LHCN-M2 (cell line): ENCODE measurements at places on chromosomes 3 and 15. TPM values are rescaled to one million over a fixed set of nuclear protein-coding genes. Genes with fewer than 3 reads are reported as not detected.
A peak's percentile ranks its signal among the peaks of the same experiment; 100 is the strongest.

Gene SI
- total RNA-seq: not detected in 2 replicates

DNA sequence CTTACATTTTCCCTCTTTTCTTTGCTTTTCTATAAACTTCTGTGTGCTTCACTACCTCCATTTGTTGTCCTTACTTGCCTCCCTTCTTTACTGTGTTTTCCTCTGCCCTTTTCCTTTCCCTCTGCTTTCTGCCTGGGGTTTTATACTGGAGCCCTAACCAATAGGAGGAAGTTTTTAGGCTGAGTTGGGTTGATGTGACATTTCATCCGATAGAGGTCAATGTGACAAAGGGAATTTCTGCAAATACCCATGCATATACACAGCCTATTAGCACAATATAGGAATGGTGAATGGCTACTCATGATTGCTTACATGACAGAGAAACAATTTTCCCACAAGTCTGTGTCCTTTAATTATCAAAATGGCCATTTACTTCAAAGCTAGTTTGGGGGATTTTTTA, 153.0 kb upstream of the ARPP21 start:
- no peak for DNase-seq

GRCh38 chr15:74844319-74845207, 1.6 kb upstream of the ULK3 start:
- no peak for DNase-seq

- peak; percentile 11 for DNase-seq
These were observed 44.6 kb downstream of the HACD2 start for GRCh38 chr3:123540285-123540684.

DNA sequence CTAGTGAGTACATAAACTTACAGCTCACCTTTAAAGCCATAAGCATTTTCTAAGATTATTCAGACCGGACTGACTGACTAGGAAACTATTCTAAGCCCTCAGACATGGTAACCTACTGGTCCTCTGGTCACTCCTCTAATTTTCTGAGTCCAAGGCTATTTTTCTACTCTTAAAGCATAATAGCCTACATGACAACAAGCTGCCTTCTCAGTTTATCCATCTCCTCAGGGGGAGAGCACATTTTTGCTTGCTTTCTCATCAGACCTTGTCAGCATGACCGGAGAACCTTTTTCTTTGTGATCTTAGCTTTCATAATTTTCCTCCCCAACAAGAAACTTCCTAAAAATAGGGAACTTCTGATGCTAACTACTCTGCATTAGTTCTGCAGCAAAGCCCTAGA, 38.4 kb downstream of the UBP1 start:
- DNase-seq: no peak

DNA sequence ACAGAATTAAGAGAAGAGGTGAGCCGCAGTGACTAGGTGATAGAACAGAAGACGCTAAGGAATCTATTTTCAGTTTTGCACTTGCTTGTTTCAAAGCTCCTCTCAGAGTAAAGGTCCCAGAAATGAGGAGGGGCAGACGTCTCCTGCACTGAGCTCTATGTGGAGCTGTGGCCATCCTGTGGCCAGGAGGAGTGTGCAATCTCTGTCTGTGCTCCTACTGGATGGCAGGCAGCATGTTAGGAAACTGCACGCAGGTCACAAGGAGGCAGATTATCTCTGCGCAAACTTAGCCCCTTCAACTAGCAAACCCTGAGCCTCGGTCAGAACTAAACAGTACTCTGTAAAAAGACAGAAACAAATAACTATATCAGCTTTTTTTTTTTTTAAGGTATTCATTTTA, 31.1 kb upstream of the PPIB start:
- DNase-seq: no peak

Gene GOLGA8J
- not detected in 2 replicates for total RNA-seq

DNA sequence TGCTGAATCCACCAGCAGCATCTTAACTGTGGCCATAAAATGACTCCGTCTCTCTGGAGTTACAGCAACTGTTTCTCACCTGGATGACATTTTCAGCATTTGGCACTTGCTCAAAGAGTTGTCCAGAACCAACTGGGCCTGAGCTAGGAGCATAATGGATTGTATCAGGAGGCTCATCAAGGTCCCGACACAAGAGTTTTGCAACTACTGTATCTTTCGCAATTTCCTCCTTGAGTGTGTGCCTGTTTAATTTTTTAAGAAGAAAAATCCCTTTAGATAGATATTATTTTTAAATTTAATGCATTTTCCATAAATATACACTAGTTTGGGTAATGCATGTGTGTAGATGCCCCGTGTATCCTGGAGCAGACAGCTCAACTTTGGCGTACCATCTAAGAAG, 44.3 kb upstream of the C3orf49 start:
- no peak for DNase-seq

GRCh38 chr3:155739154-155739553, 5.7 kb downstream of the PLCH1 start:
- peak; percentile 10 for DNase-seq

DNA sequence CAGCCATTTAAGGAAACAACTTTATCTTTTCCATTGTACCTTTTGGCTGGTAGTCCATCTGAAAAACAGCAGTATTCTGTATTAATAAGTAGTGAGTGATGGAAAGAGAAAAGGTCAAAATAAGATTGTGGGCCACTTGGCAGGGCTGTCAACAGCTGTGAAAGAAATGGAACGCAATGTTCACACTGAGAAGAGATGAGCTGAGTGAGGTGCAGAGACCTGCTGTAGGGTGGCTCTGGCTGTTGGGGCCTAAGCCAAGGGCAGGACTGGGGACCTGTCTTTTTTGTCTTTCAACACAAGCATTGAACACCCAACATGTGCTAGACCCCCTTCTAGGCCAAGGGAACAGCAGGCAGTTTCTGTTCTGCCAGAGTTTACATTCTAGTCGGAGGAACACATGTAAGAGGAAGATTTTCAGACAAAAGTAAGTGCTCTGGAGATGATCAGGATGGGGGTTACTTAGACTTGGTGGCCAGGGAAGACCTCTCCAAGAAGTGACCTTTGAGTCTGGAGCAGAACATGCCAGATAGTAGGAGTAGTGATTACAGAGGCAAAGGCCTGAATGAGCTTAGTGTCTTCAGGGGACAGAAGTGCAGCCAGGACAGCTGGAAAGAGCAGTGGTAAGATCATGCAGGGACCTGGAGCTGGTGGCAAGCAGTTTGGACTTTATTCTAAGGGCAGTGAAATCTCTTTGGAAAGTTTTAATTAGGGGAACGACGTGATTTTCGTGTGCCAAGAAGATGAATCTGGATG, 29.6 kb downstream of the TSEN2 start:
- DNase-seq: no peak

DNA sequence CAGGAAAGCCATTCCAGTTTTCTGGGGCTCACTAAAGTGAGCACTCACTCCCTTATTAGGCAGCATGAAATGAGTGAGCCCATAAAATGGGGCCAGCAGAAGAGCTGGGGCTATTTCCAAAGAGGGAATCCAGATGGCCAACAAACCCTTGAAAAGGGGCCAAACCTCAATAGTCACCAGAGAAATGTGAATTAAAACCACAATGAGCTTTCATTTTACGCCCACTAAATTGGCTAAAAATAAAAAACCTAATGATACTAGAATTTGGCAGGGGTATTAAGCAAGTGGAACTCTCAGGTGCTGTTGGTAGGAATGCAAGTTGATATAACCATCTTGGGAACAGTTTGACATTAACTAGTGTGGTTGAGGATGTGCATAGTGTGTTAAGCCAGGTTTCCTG, 42.1 kb upstream of the RAF1 start:
- peak; percentile 49 for DNase-seq

DNA sequence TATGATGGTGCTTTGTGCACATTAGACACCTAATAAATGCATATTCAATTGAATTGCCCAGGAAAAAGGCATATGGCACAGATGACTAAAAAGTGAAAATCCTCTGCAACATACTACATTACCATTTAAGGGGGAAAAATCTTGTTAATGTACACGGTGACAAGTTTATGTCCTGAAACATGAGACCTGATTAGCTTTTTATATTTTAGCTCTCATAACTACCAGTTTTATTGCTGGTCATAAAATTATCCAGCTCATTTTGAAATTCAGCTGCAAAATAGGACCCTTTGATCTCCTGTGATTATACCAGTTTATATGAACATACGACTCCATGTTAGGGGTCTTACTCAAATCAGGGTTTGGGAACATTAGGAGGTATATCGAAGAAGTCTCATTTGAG, 684.6 kb upstream of the CCDC54 start:
- DNase-seq: no peak

DNA sequence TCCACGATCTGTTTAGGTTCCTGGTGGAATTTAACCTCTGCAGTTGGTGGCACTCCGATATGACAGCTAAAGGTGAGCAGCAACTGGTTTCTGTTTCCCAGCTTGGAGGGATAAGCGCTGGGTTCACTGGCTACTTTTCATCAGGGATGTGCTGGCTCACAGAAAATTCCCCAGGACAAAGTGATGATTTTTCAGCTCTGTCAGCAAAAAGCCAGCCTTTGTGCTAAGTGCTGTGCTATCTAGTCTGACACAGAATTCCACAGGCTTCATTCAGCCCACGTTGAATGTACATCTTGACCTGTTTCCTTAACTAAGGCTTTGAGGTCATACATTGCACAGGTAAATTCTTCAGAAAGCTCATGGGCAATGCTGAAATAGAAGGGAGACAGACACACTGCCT, 81.5 kb upstream of the LRTM1 start:
- DNase-seq: no peak

Gene RPL39L
- total RNA-seq: 11.9 and 23.9 TPM in 2 replicates

Gene MAP6D1
- total RNA-seq: 3.1 and 4.6 TPM in 2 replicates

- DNase-seq: no peak
These were observed 341.1 kb upstream of the NR2F2 start for GRCh38 chr15:95989392-95989791.

- no peak for DNase-seq
These were observed 110.3 kb downstream of the PDE8A start for GRCh38 chr15:85091990-85092389.

Gene MYZAP
- 0.06 TPM in 1 of 2 replicates, not detected in the other for total RNA-seq
